ENCODE measurements at places on chromosomes 7 and 10. TPM values are rescaled to one million over a fixed set of nuclear protein-coding genes. Genes with fewer than 3 reads are reported as not detected.

- H3K27ac ChIP-seq: no peak overlapping the region
- H3K4me3 ChIP-seq: no peak overlapping the region
- H3K36me3 ChIP-seq: no peaks in the 10 kb centered on the region
These were observed 68.4 kb downstream of the ABCC2 start for GRCh38 chr10:99850767-99851340.

GRCh38 chr10:104208730-104209129, 23.4 kb downstream of the CFAP43 start:
- H3K4me3 ChIP-seq: no peak overlapping the region
- H3K4me1 ChIP-seq: no peaks in the 10 kb centered on the region
- H3K27ac ChIP-seq: no peak overlapping the region
- no peak for DNase-seq

GRCh38 chr10:70551466-70551865, 51.1 kb downstream of the PRF1 start:
- H3K36me3 ChIP-seq: no peaks in the 10 kb centered on the region
- no peak overlapping the region for H3K4me3 ChIP-seq
- peak overlapping the region; percentile 51 for H3K27ac ChIP-seq
- no peak for DNase-seq
- no peaks in the 10 kb centered on the region for H3K27me3 ChIP-seq

FRMPD2 gene
- total RNA-seq: 0.39 TPM

HIF1AN gene
- 49.4 TPM for total RNA-seq

Data from astrocyte (in vitro differentiated cells and primary cell).